Motor neuron (in vitro differentiated cells): ENCODE measurements at places on chromosomes 3 and 15.

GRCh38 chr15:89024418-89024817 is 63.8 kb upstream of the ABHD2 start:
- ATAC-seq, result no peak

- ATAC-seq, result peak; percentile 12
These were observed 1.1 kb upstream of the WWTR1 start for GRCh38 chr3:149658744-149659497.

- no peak for ATAC-seq
These were observed 9.0 kb upstream of the NCBP2 start for GRCh38 chr3:196951371-196951770.

DNA sequence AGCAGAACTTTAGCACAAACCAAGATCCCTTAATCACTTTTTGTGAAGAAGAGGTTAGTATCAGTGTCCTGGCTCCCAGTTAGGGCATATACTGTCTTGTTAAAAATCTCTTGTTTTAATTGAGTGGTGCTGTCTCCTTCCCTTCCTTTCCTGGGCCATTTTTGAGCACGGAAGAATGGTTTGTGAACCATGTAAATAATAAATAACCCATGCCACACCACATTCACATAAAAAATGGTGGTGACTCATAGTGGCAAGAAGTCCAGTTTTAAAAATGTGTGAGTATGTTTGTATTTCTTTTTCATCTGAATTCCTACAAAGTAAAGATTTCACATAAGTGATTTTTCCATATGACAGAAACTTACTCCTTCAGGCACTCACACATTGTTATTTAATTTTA is 59.1 kb upstream of the SPRED1 start:
- no peak for ATAC-seq

GRCh38 chr3:28036599-28037575 is 204.5 kb upstream of the CMC1 start:
- no peak for ATAC-seq

- no peak for ATAC-seq
These were observed 101.5 kb downstream of the ATP8B4 start for GRCh38 chr15:50017522-50017921.

DNA sequence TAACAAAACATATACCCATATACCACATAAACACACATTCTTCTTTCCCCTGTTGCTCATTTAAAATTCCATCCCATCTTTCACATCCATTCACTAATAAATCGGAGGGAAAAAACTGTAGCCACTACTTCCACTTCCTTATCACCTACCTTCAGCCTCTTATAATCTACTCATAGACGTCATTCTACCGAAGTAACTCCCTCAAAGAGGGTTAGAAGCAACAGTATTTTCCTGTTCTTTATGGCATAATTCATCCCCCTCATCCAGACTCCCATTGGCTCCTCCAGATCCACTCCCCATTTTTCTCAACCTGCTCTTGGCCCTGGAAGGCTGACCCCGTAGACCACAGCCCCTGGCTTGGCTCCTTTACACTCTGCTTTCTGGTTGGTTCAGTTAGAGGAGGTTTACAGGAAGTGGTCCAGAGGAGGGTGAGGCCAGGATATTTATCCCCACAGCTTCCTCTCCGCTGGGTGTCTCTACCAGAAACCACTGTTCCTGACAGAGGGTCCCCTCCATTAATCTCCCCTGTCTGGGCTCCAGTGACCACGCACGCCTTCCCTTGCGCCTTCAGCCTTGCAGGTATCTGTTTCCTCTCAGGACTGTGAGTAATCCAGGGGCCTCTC is 46.3 kb downstream of the FMN1 start:
- no peak for ATAC-seq

DNA sequence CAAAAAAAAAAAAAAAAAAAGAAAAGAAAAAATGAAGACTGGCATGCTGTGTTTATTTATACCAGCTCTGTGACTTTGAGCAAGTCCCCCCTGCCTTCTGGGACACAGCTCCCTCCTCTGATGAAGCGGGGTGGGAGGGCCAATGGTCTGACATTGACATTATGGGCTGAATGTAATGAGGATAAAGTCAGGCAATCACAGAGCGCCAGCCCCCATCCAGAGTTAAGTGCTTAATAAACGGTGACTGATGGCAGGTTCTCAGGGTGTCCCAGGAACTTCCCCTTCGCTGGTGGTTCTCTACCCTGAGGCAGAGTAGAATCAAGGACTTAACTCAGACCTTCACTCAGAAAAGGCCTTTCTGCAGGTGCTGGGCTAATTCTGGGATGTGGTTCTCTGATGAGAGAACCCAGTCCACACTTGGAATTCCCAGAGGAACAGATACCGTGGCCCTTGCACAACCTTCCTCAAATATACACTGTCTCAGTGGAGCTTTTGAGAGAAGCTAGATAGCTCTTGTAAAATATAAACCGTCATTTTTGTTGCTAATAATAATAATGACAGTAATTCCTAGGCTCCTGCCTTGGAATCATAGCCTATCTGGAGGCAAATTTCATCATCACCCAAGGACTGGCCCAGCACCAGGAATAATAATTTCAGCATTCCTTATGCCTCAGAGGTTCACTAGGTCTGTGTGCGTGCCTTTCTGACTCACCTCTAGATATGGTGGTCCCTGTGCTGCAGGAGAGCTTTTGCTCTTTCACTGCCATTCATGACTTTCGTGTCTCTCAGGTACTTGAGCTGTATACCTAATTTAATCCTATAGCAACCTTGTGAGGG is 115.8 kb downstream of the RPLP1 start:
- ATAC-seq, result peak; percentile 39

GRCh38 chr3:114178770-114179368 is at the start of gene DRD3:
Gene DRD3 (minus strand): TSS chr3:114179052. CDS start chr3:114171992, 7,060 bp downstream.
- ATAC-seq, result no peak

- ATAC-seq, result no peak
These were observed 40.2 kb downstream of the C3orf85 start for GRCh38 chr3:109176726-109177125.

GRCh38 chr3:177563243-177563780 is 366.0 kb upstream of the TBL1XR1 start:
- no peak for ATAC-seq

- no peak for ATAC-seq
These were observed 13.7 kb downstream of the FGF7 start for GRCh38 chr15:49436751-49437150.

DNA sequence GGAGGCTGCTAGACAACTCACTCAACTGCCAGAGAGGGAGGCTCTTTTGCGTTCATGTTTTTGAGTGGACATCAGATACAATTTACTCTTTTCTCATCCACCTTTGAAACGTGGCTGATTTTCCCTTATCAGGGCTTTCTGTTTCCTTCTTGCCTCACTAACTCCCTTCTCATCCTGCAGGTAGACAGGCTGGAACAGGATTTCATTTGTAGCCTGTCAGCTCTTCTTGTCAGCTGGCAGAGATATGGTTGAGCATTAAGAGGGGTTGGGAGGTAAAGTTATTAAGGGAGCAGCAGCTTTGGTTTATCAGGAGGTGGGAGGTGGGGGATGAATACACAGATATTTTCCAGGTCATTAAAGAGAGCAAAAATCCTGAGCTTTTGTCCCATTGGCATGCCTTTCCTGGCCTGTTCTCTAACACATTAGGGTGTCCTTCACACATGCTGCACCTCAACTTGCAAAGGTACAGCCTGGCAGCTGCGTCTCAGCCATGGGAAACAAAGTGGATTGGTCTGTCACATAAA is 73.5 kb downstream of the PPM1L start:
- no peak for ATAC-seq

GRCh38 chr3:173863551-173863950 is 466.0 kb downstream of the NLGN1 start:
- ATAC-seq, result no peak

GRCh38 chr3:69500604-69501003 is 114.7 kb upstream of the FRMD4B start:
- ATAC-seq, result no peak

DNA sequence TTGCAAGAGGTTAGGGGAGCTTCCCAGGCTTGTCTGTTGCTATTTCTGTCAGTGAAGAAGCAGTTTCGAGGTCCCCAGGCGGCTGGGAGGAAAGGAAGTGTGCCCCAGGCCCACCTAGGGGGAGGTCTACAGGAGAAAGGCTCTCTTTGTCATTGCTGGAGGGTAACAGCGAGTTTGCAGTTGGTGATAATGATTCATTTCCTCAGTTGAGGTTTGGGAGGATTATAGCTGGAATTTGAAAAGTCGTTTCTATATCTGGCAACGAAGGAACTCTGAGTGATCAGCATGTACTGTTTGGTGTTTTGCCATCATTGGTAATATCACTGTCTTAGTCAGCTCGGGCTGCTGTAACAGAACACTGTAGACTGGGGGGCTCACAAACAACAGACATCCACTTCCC is 65.5 kb upstream of the UBE3A start:
- ATAC-seq, result peak; percentile 43

GRCh38 chr3:112871735-112872134 is 25.1 kb upstream of the CD200R1L start:
- ATAC-seq, result no peak

- ATAC-seq, result peak; percentile 71
These were observed 26.3 kb upstream of the NR2C2 start for GRCh38 chr3:14921034-14921616.

GRCh38 chr15:66730168-66731021 is 28.4 kb downstream of the SMAD6 start:
- ATAC-seq, result peak; percentile 37

GRCh38 chr15:91790836-91791235 is 62.7 kb upstream of the SLCO3A1 start:
- no peak for ATAC-seq

DNA sequence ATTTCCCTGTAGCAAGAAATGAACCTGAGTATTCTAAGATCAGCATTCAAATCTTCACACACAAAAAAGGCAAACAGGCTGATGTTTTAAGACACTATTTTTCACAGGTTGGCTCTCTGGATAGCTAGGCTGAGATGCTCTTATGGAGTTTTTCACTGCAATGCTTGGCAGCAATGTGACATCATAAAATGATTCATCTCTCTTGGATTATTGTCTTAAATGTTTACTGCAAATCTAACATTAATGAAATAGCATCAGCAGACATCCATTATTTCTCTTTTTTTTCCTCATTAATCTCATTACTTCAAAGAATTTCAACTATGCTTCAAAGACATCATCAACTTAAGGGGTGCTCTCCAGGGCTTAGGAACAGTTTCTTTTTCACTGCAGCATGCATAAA is 23.6 kb upstream of the SSUH2 start:
- ATAC-seq, result peak; percentile 39

DNA sequence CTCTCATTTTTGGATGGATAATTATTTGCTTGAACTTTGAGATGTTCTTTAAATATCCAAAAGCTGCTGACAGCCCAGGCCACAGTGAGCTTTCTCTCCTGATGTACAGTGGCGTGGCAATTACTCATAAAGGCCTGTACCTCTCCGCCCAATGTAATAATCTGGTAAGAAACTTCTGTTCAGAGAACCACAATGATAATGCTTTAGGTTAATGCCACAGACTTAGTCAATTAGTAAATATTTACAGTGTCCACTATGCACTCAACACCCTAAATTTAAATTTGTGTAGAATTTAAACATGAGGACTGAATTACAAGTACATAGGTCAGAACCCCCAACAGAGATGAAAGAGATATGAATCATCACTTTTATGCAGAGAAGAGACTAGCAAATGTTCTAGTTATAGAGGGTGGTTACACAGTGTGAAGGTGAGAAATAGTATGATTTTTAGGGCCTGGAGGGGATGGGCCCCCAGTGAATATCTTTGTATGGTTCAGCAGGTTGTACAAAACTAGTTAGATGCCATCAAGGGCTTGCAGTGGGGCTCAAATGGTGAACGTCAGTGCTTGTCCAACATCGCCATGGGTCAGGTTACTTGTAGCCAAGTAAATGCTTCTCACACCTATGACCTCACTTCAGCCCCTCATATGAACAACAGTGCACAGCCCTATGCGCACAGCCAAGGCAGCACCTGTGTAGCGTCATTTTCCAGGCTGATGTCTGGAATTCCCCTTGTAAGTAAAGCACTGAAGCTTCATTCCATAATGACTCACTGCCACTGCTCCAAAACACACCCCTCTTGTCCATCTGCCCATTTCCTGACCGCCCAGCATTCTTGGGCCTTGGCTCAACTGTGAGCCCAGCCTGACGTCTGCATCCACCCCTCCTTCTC is 13.3 kb downstream of the ABHD2 start:
- no peak for ATAC-seq

DNA sequence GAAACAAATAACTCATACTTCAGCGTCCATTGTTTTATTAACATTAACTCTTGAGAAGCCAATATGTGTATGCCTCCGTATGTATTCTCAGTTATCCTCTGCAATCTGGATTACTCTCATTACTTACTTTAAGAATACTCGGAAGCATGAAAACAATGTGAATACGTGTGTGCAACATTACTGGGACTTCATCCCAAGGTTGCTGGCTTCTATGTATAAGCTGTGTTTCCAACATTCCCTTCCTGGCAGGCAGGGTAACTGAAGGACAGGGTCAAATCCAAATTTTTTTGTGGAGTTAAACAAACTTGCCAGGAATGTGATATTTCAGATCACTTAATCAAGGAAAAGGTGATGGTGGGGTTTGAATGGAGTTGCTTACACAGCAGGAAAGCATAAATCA is 34.5 kb upstream of the NR1I2 start:
- ATAC-seq, result no peak

GRCh38 chr3:42263354-42264346 is 2.3 kb downstream of the CCK start:
- ATAC-seq, result no peak

DNA sequence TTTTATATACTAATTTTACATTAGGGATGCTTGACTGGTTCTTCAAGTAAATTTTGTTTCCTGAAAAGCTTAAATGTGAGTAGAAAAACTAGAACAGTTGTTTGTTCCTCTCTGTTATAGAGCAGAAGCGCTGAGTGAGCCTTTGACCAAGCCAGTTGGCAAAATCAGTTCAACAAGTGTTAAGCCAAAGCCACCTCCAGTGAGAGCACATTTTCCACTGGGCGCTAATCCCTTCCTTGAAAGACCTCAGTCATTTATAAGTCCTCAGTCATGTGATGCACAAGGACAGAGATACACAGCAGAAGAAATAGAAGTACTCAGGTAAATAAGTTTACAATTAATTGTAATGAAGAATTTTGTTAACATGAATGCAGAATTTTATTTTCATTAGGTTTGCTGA is 14.6 kb downstream of the CAPN7 start:
- ATAC-seq, result no peak

GRCh38 chr3:105402287-105402801 is 35.6 kb downstream of the ALCAM start:
- no peak for ATAC-seq

DNA sequence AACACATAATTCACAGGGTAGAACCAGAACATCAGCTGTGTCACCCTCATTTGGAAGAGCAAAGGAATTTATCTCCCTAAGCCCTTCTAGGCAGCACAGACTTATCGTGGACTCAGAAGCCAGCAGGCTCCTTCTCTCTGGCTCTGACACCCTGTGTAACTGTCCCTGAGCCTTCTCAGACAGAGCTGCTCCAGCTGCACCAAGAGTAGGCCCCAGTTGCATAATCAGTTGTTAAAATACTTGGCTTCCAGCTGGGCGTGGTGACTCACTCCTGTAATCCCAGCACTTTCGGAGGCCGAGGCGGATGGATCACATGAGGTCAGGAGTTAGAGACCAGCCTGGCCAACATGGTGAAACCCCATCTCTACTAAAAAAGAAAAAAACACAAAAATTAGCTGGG is 49.4 kb upstream of the ACVR2B start:
- ATAC-seq, result peak; percentile 98

GRCh38 chr3:176087066-176087697 is 1110.1 kb downstream of the TBL1XR1 start:
- no peak for ATAC-seq

- peak; percentile 88 for ATAC-seq
These were observed 22.4 kb downstream of the IGDCC3 start for GRCh38 chr15:65355173-65355987.
